Osteoblast (primary cell): ENCODE measurements at places on chromosomes 16 and 17. TPM values are rescaled to one million over a fixed set of nuclear protein-coding genes. Genes with fewer than 3 reads are reported as not detected.

GRCh38 chr17:14498812-14499211, 197.9 kb downstream of the HS3ST3B1 start:
- H3K27me3 ChIP-seq = peaks cover 6% of the 10 kb centered on the region
- no peak for DNase-seq
- no peaks in the 10 kb centered on the region for H3K36me3 ChIP-seq
- no peak overlapping the region for H3K4me3 ChIP-seq
- H3K27ac ChIP-seq = no peak overlapping the region

DNA sequence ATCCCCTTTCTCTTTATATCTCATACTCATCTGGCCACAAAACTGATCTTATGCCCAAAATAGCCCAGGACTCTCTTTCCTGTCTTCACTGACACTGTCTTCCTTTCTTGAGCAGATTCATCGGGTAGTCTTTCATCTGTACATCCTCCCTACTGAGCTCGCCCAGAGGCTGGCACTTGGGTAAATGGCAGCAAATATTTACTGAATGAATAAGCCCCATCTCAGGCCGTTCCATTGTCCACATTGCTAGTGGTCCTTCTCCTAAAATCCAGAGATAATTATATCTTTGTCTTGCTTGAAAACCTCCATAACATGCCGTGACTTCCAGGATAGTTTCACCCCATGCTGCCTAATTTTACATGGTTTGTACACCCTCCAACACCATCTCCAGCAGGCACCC, 158.1 kb upstream of the SDK2 start:
- no peaks in the 10 kb centered on the region for H3K27me3 ChIP-seq
- H3K4me1 ChIP-seq = peaks cover 9% of the 10 kb centered on the region
- no peak overlapping the region for H3K4me3 ChIP-seq
- no peaks in the 10 kb centered on the region for H3K36me3 ChIP-seq
- H3K27ac ChIP-seq = no peak overlapping the region

DNA sequence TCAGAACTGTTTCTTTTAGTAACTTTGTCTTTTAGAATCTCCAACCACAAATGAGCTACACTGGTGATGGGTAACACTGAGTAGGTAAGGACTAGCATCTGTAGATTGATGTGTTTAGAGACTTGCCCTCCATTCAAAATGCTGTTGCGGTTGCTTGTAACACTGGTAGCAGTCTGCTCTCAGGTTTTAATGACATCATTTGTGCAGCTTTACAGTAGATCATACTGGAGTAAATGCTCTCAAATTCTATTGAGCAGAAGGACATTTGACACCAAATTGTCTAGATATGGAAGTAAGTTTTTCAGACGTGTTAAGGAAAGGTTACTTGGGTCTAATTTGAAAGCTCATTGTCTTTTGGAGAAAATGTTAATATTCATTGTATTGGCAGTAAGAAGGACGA, 98.8 kb downstream of the NLK start:
- peaks cover 5% of the 10 kb centered on the region for H3K36me3 ChIP-seq
- DNase-seq = no peak
- H3K4me3 ChIP-seq = no peak overlapping the region
- H3K27ac ChIP-seq = no peak overlapping the region
- no peaks in the 10 kb centered on the region for H3K27me3 ChIP-seq

- no peak overlapping the region for H3K27ac ChIP-seq
- no peaks in the 10 kb centered on the region for H3K4me1 ChIP-seq
- H3K36me3 ChIP-seq = no peaks in the 10 kb centered on the region
- no peak for DNase-seq
Observed at GRCh38 chr16:77833921-77834634, 45.7 kb downstream of the VAT1L start.

- peak; percentile 72 for DNase-seq
- peaks cover 6% of the 10 kb centered on the region for H3K4me1 ChIP-seq
- H3K36me3 ChIP-seq = peaks cover 7% of the 10 kb centered on the region
- H3K27ac ChIP-seq = no peak overlapping the region
- no peaks in the 10 kb centered on the region for H3K27me3 ChIP-seq
- no peak overlapping the region for H3K4me3 ChIP-seq
Observed at GRCh38 chr17:47816111-47816735, 5.4 kb downstream of the OSBPL7 start.

DNA sequence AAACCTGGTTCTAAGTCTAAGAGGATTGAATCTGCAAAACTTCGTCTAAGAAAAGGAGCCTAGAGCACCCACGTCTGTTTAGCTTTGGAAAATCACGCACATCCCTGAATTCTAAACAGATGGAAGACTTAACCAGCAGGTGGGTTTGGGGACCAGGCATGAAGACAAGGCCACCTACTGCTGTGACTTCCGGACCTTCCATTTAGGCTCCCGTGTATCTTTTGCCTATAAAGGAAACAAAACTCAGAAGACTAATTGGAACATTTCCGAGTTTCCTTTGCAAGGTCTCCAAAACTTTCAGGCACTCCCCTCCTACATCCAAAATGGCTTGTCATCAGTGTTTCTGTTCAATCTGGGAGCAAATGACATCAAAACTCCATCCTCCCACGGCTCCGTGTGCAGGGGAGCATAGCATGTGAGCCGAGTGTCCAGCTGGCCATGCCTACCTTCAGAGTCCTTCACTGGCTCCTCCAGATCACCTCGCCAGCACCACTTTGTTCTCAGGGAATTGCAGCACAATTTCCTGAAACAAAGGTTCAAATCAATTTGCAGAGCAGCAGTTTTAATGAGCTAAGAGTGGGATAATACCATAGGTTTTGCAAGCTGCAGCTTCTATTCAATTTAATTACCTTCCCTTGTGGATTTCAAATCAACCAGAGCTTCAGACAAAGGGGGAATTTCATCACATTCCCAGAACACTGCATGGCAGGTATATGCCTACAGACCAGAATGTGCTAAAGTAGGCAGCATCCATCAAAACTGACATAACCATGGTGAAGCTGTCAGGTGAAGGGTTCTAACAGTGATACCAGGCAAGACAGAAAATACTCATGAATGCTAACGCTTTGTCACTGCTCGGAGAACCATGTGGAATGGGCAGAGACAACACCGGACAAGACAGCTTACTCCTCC, 23.5 kb downstream of the CACNG1 start:
- H3K4me1 ChIP-seq = no peaks in the 10 kb centered on the region
- no peak overlapping the region for H3K4me3 ChIP-seq
- H3K27me3 ChIP-seq = no peaks in the 10 kb centered on the region
- H3K27ac ChIP-seq = no peak overlapping the region

DNA sequence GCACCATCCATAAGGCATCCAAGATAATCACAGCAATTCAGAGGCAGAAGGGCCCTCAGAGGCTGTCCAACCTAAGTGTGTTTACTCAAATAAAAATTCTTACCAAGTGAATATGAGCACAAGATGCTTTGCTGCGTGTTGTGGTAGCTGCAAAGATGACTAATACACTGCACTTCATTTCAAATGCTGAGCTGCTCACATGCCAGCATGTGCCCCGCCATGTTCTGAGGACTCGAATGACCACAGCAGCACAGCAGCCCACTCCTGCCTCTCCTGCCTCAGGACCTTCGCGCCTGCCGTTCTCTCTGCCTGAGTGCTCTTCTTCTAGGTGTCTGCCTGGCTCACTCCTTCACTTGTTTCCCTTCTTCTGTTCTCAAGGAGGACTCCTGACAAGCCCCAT, 19.0 kb downstream of the PIK3R5 start:
- H3K4me3 ChIP-seq = no peak overlapping the region
- H3K4me1 ChIP-seq = no peaks in the 10 kb centered on the region
- H3K36me3 ChIP-seq = no peaks in the 10 kb centered on the region
- H3K27me3 ChIP-seq = no peaks in the 10 kb centered on the region
- DNase-seq = no peak
- no peak overlapping the region for H3K27ac ChIP-seq

DNA sequence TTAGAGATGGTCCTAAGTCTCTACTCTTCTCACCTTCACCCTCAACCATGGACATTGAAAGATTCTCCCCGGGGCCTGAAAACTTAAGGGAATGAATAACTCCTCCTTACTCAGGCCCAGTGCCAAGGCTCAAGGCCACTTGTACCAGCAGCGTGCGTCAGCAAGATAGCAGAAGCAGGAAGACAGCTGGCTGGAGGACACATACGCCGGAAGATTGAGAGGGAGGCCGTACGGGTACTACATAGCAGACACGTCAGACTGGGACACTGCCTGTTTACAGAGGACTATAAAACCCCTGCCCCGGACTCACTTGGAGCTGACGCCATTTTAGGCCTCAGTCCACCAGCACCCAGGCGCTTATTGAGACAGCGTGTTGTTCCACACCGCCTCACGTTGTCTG, 75.8 kb upstream of the MED13 start:
- no peak for DNase-seq
- peaks cover 18% of the 10 kb centered on the region for H3K27me3 ChIP-seq
- H3K4me3 ChIP-seq = no peak overlapping the region
- no peak overlapping the region for H3K27ac ChIP-seq

DNA sequence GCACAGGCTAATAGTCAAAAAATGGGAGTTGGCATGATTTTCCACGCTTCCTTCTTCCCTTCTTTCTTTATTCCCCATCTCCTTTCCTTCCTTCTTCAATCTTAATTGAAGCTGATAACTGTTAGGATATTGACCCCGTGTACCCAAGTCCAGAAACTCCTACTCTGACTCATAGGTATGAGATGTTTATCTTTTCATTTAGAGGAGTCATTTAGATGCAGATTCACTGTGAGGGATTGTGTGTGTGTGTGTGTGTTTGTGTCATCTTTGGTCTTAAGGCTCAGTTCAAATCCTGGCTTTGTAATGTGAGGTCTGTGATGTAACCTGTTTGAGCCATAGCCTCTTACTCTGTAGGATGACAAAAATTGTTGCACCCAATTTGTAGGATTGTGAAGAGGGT, 332.0 kb upstream of the MAF start:
- no peak overlapping the region for H3K27ac ChIP-seq
- H3K4me3 ChIP-seq = no peak overlapping the region
- no peak for DNase-seq
- H3K4me1 ChIP-seq = no peaks in the 10 kb centered on the region

- H3K4me1 ChIP-seq = no peaks in the 10 kb centered on the region
- DNase-seq = no peak
- H3K27ac ChIP-seq = no peak overlapping the region
- H3K27me3 ChIP-seq = peaks cover 37% of the 10 kb centered on the region
- no peak overlapping the region for H3K4me3 ChIP-seq
- no peaks in the 10 kb centered on the region for H3K36me3 ChIP-seq
Observed at GRCh38 chr17:45729294-45729907, 54.7 kb upstream of the CRHR1 start.

DNA sequence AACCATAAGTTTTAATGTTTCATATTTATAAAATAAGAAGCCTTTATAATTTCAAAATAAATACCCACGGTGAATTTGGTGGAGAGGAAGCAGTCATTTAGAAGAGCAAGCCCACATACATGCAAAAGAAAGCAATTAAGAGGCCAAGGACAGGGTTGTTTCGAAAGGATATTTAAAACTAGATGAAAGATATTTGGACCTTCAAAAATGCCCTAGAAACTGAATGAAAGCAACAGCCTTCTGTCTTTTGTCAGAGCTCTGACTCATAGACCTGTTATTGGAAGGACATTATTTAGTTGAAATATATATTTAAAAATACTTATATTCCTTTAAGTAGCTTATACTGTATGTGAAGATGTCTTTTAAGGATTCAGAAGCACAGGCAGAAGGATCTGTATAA, 8.6 kb upstream of the METTL9 start:
- H3K4me3 ChIP-seq = no peak overlapping the region
- H3K27me3 ChIP-seq = no peaks in the 10 kb centered on the region
- H3K4me1 ChIP-seq = peaks cover 21% of the 10 kb centered on the region
- peak; percentile 63 for DNase-seq

DNA sequence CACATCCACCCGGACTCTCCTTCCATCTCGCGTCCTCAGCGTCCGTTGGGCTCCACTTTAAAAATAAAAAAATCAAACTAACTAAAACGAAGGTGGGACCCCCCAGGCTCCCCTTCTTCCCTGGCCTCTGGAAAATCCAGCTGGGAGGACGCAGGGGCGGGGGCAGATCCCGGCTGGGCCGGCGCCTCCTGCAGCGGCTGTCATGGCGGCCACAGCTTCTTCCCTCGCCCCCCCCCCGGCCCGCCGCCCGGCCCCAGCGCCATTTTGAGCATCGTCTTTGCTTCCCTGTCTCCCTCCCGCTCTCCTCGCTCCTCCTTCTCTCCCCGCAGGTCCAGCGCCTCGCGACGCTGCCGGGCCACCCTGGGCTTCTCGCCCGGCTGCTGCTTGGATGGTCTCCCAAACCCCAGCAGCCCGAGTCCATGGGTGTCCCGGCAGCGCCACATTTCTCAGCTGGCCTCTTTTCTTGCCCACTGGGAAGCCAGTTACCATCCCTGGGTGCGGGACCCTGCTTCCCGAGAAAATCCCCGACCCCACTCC, 3.3 kb downstream of the HOXB2 start:
- peaks cover 13% of the 10 kb centered on the region for H3K4me1 ChIP-seq
- H3K36me3 ChIP-seq = no peaks in the 10 kb centered on the region
- H3K27me3 ChIP-seq = peaks cover 51% of the 10 kb centered on the region
- H3K4me3 ChIP-seq = peak overlapping the region; percentile 64
- DNase-seq = peak; percentile 85

DNA sequence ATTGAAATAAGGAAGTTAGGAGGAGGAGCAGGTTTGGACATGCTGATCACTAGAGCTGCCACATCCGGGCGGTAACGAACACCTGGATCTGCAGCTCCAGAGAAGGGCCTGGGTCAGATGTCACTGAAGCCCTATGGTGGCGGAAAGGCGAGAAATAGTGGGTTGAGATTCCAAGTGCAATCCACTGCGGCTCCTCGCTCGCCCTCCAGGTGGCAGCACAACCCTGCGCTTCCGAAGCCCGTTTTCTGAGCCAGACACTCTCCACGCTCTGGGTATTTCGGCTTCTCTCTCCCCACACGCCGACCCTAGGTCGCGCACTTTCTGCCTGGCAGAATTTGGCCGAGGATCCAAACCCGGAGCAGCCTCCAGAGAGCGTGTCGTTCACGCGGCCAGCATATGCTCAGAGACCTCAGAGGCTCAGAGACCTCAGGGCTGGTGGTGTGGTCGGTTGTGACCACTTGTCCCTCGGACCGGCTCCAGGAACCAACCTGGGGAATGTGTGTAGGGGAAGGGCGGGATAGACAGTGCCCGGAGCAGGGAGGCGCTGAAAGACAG, 922 bp upstream of the SLC2A4 start:
- peaks cover 37% of the 10 kb centered on the region for H3K27me3 ChIP-seq
- H3K4me1 ChIP-seq = peaks cover 9% of the 10 kb centered on the region
- no peaks in the 10 kb centered on the region for H3K36me3 ChIP-seq
- peak overlapping the region; percentile 65 for H3K4me3 ChIP-seq
- H3K27ac ChIP-seq = peak overlapping the region; percentile 67

DNA sequence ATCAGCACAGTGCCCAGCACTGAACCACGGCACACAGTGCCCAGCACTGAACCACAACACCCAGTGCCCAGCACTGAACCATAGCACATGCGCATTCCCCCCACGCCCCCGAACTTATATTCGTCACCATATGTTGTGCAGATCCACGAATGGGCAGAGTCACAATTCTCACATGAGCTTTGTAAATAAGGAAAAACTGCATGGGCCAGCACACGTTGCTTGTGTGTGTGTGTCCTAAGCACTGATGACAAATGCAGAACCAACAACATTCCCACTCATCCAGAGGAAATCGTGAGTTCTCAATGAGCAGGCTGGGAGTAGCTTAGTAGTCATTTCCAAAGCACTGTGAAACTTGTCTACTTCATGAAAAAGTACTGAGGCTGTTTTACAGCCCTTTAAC, 70.0 kb downstream of the ADCY9 start:
- no peak overlapping the region for H3K27ac ChIP-seq
- H3K4me3 ChIP-seq = no peak overlapping the region
- DNase-seq = no peak
- H3K27me3 ChIP-seq = no peaks in the 10 kb centered on the region

CX3CL1 gene
- total RNA-seq = under 0.01 TPM in 1 of 2 replicates, not detected in the other

KRT17 gene
- 4.3 and 4.7 TPM in 2 replicates for total RNA-seq

KRT27 gene
- total RNA-seq = not detected in 2 replicates

MMP28 gene
- total RNA-seq = 1.2 and 1.8 TPM in 2 replicates

C17orf113 gene
- under 0.01 and 0.29 TPM in 2 replicates for total RNA-seq

ASPHD1 gene
- total RNA-seq = 0.88 and 1.8 TPM in 2 replicates
